HS-27A (cell line): ENCODE measurements at places on chromosomes 7 and 10.
A peak's percentile ranks its signal among the peaks of the same experiment; 100 is the strongest.

DNA sequence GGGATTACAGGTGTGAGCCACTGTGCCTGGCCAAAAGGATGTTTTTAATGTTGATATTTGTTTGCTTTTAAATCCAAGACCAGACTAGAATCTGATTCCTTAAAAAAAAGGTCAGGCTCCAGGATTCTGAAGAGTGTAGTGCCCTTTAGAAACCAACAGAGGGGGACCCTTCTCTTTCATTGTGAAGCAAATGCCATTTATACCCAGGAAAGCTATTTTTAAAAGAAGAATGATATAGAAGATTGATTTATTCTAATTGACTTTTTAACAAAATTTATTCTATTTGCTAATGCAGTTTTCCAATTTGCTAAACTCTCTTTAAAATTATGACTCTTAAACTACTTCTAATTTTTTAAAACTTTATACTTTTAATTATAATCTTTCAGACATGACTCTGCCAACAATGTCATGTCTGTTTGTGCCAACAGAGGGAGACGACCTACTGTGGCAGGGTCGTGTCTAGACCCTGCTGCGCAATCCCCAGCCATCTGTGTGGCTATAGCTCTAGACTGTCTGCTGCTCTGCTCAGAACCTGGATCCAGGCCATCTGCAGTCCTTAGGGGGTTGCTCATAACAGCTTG, 201.0 kb upstream of the IMMP2L start:
- DNase-seq = no peak

- no peak for DNase-seq
Observed at GRCh38 chr7:158728911-158729645, 24.5 kb upstream of the NCAPG2 start.

- DNase-seq = no peak
Observed at GRCh38 chr7:33500703-33501701, 371.6 kb downstream of the BBS9 start.

DNA sequence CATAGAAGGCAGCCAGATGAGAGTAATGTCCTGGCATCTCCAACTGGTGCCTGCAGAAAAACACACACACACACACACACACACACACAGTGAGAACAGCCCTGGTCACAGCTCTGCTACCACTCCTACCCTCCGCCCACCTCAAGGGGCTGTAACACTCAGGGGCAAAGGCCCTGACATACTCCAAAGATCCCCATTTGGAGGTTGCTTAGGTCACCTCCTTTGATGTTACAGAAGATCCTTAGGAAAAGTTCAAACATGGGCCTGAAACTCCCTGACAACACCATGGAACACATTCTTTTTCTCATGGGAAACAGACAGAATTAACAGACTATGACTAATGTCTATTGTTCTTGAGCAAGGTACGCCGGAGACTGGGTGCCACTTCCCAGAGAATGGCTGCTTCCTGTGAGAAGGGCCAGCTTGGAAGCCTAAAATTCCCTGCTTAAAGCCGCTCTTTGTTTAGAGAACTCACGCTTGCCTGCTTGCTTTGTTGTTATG, 27.7 kb downstream of the DENND11 start:
- no peak for DNase-seq

DNA sequence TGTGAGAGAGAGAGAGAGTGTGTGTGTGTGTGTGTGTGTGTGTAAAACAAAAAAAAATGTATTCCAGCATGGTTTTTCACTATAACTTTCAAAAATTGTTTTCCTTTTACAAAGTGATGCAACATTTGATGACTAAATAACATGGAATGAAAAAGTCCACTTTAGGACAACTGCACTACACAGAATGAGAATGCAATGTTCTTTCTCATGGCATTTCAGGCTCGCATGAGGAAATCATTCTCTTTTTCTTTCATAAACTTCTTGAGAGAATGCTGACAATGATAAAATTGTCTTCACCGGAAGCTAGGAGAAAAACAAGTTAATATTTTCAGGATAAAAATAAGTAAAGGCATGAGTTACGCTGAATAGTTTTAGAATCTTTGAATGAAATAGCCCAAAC, 53.7 kb downstream of the SLC16A12 start:
- peak; percentile 65 for DNase-seq

DNA sequence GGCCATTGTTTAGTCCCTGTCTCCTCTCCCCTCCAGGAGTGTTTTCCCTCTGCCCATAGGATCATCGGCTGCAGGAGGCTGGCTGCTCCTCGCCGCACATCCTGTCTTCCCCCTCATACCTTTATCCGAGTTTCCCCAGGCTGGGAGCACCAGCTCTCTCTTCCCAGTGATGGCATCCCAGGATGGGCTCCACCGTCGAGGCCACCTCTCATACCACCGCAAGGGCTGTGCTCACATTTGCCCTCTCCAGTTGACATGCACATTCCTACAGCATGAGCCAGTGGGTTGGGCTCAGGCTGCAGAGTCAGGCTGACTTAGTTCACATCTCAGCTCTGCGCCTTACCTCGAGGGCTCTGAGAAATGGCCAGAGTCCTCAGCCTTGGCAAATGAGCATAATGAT, 12.1 kb downstream of the HKDC1 start:
- DNase-seq = no peak

- DNase-seq = no peak
Observed at GRCh38 chr10:119495021-119495505, 47.5 kb downstream of the RGS10 start.

DNA sequence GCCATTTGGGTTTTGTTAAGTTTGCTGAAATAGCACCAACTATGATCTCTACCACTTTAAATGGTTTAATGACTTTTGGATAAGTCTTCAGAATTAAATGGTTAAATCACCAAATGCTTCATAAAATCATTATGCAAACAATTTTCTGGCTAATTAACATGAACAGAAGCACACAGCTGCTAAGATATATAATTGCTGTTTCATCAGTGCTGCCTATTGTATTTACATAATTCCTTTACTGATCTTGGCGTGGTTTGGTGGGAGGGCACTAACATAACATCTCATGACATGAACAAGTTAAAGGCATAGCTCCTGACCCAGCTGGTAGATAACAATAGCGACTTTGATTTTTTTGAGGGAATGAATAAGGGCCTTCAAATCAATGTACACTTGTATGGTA, 94.1 kb downstream of the FZD1 start:
- DNase-seq = no peak

- DNase-seq = no peak
Observed at GRCh38 chr7:35971133-35971891, 170.5 kb downstream of the SEPTIN7 start.

DNA sequence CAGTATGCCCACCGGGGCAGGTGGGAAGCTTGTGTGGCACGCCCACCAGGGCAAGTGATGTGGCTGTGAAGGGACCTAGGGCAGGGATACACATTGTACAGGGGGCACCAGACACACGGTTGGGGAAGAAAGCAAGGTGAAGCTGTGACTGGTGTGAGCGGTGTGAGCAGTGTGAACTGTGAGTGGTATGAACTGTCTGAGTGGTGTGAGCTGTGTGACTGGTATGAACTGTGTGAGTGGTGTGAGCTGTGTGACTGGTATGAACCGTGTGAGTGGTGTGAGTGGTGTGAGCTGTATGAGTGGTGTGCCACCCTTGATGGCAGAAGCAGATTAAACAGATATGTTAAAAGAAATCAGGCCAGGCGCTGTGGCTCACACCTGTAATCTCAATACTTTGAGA, 48.1 kb downstream of the DPYSL4 start:
- no peak for DNase-seq

- no peak for DNase-seq
Observed at GRCh38 chr10:17793823-17794644, 15.1 kb upstream of the MRC1 start.

- no peak for DNase-seq
Observed at GRCh38 chr7:158695726-158696452, 8.7 kb downstream of the NCAPG2 start.

DNA sequence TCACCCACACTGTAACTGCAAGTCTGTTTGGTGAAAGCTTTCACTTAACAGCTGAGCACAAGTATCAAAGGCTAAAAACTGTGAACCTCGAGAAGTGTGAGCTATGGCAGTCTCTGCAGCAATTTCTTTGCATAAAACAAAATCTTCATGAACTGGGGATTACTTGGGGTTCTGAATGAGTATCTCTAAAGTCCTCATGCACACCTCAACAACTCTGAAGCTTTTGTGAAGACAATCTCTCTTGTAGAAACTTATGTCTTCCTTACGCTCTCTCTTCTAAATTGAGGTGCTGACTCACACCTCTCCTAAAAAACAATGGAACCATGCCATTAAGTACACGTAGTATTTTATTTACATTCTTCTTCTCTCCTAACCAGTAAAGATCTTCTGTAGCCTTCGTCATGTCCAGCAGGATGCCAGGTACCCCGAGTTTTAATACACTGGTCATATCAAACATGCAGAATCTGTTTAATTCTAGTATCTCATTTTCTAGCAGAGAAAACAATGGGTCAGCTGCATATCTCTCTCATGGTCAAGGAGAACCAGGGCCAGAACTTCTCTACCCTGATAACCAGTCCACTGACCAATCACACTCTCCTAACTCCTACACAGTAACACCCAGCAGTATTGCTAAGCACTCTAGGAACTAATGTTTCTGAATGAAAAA, 76.9 kb downstream of the UBE2H start:
- no peak for DNase-seq

GRCh38 chr7:25850216-25850615, 301.8 kb upstream of the NFE2L3 start:
- no peak for DNase-seq

DNA sequence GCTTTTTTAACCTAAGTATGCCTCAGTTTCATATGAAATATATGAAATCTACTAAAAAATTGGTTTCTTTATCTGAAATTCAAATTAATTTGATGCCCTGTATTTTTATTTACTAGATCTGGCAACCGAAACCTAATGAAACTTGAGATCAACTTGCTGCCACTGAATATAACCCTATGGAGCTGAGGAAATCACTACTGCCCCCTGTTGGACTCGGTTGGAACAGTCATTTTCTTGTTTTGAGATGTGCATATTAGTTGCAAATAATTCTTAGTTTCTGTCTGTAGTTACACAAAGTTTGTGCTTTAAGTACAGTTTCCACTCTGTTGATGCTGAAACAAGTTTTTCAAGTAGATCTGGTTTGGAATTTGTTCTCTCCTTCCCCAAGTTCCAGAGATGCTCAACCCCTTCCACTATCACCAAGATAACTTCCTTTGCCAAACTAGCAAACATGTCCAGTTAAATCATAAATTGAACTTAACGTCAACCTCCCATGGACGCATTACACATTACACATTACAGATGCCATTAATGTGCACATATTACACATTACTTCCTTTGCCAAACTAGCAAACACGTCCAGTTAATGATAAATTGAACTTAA, 22.2 kb upstream of the EXOC4 start:
- DNase-seq = no peak

GRCh38 chr10:36681751-36682632, 443.4 kb upstream of the ANKRD30A start:
- no peak for DNase-seq

DNA sequence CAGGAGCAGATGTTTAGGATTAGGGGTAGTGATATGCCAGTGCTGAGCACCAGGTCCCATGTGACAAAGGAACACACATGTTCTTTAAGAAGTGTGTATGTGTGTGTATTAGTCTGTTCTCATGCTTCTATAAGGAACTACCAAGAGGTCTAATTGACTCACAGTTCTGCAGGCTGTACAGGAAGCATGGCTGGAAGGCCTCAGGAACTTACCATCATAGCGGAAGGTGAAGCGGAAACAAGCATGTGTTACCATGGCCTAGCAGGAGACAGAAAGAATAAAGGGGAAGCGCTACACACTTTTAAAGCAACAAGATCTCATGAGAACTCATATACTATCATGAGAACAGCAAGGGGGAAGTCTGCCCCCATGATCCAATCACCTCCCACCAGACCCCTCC, 22.8 kb upstream of the PDZD8 start:
- DNase-seq = no peak

DNA sequence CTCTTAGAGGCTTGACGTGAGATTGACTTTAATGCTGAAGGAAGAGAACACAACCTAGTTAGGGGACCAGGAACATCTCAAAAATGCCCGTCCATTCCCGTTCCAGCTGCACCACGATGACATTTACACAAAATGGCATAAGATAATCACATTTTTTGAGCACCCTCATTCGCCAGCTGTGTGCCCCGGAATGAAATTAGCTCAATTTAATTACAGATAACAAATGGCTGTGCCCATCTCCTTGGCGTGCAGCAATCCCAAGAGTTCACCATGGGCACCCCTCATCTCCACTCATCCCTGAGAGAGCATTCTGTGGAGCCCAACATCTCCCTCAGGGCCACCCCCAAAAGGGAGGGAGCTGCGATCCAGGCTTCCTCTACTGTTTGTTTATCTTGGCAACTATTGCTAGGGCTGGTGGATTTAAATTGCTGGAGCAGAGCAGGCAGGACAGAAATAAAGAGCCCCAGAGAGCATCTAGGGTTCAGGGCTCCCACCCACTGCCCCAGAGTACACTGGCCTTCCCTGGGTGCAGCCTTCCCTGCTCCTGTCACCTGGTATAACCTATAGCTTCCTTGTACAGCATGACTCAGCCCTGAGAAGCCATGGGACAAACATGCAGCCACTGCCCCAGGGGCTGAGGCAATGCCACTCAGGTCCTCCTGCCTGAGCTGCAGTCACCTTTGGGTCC, 263.5 kb downstream of the ZEB1 start:
- DNase-seq = no peak

DNA sequence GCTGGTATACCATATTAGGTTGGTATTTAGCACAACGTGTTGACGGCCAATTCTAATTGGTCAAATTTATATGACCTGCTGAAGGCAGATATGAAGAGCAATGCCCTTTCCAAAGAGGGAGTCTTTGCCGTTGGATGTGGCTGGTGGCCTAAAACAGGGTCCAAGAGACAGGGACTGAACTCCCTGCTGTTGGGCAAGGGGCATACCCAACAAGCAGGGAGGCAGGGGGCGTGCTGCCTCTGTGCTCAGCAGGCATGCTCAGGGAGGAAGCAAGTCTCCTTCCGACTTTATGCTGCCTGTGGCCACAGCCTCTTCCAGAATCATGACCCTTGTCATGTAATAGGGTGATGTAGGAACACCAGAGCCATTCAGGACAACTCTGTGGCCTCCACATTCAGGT, 167.7 kb upstream of the NPVF start:
- no peak for DNase-seq

- DNase-seq = no peak
Observed at GRCh38 chr10:30029872-30030256, 29.5 kb downstream of the JCAD start.

DNA sequence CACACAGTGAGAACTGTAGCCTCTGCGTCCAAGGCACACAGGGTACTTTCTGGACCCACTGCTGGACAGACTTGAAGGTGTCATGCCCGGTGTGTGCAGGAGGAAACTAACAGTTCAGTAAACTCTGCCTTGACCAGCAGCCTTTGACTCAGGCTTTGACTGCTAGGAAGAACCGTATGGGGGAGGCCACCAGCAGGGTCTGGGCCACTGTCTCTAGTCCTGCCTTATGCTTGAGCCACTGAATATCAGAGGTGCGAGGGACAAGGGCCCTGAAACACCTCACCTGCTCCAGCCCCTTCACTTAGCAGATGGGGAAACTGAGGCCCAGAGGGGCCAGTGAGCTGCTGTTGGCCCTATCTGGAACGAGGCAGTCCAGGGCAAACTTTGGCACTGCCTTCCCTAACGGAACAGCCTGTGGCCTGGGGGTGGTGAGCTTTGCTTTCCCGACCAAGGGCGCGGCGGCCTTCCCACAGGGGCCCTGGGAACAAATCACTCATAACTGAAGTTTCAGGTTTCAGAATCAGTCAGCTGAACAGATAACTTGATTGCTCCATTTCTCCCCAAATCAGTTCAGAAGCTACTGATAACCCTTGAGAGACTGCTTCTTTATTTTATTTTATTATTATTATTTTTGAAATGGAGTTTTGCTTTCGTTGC, 130.0 kb downstream of the FAM53B start:
- DNase-seq = no peak
